ENCODE measurements at places on chromosomes 7 and 10.
A peak's percentile ranks its signal among the peaks of the same experiment; 100 is the strongest.

- DNase-seq = no peak
Observed at GRCh38 chr7:140494867-140495266, 15.6 kb upstream of the MKRN1 start.

DNA sequence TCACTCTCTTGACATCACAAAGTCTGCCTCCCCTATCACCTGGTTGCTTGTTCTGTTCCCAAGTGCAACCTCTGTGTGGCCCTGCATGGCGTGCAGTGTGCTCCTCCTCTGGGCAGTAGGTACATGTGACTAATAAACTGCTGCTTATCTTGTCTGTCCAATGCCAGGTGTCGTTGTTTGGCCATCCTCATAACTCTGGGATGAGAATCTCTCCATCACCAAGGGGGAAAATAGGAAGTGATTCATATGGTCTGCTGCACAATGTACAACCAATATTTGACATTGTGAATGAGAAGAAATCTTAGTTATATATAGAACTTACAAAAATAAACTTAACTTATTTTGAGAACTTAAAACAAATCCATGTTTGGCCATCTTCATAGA lies 135.2 kb downstream of the INHBA start:
- no peak for DNase-seq

DNA sequence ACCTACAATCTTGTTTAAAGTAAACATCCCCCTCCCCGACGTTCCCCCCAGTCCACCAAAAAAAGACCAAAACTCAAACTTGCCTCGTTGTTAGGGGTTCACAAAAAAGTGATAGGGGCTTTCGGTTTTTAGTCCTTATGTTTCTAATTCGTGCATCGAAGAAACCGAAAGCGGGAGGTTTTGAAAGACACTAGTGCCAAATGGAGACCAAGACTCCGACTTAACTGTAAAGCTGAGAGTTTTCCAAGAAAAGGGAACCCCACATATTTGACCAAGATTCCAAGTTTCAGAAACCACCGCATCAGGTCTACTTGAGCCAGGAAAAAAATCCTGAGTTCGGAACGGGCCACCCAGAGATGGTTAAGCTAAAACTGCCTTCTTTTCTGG lies 534 bp downstream of the PSMA2 start:
- no peak for DNase-seq

- DNase-seq = no peak
Observed at GRCh38 chr7:133754708-133755107, 372.4 kb upstream of the LRGUK start.

GRCh38 chr7:136741941-136742340 lies 126.5 kb upstream of the CHRM2 start:
- DNase-seq = no peak

- DNase-seq = no peak
Observed at GRCh38 chr7:79285756-79286155, 167.7 kb downstream of the MAGI2 start.

DNA sequence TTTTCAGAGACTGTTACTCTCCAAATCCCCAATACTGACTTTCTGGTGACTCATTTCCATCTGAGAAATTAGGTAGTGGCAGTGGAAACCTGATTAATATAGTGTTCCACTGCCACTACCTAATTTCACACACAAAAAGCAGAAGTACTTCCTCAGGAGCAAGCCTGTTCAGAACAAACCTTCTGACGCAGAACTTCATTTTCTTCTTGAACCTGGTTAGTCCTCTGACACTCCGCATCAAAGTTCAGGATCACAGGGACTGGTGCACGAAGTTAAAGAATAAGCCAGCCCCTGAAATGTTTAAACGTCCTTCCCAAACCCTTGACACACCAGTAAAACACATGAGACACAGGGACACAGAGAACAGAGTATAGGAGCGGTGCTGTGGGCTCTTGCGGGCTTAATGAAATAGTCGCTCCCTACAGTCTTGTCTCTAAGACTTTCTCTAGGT lies 4.4 kb downstream of the WDR91 start:
- DNase-seq = no peak

DNA sequence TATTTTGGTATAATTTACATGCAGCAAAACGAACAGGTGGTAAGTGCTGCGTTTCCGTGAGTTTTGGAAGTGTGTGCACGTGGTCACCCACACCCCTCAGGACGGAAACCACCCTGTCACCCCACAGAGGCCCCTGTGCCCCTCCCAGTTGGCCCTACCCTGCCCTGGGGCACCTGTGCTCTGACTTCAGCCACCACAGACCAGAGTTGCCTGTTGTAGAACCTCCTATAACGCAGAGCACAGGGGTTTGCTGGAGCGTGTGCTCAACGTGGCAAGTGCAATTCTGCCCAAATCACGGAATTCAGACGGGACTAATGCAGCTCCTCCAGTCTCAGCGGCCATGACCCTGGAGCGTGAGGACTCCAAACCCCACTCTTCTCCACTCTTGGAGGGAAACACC lies 9.6 kb upstream of the CFAP46 start:
- DNase-seq = no peak

DNA sequence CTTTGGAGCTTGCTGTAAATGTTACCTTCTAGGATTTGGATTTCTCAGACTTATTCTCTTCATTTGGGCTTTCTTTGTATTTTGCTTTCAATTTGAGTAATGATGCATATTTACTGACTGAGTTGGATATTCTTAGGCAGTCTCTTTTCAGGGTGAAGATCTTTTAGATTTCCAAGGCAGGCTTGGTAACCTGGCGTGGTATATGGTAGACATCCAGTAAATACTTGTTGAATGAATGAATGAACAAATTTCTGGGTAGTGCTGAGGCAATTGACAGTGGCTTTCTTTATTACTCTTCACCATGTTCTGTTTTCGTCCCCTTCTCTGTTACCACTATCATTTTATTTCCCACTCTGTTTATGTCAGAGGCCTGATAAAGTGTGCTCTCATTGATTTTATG lies 27.1 kb downstream of the BBS9 start:
- no peak for DNase-seq

DNA sequence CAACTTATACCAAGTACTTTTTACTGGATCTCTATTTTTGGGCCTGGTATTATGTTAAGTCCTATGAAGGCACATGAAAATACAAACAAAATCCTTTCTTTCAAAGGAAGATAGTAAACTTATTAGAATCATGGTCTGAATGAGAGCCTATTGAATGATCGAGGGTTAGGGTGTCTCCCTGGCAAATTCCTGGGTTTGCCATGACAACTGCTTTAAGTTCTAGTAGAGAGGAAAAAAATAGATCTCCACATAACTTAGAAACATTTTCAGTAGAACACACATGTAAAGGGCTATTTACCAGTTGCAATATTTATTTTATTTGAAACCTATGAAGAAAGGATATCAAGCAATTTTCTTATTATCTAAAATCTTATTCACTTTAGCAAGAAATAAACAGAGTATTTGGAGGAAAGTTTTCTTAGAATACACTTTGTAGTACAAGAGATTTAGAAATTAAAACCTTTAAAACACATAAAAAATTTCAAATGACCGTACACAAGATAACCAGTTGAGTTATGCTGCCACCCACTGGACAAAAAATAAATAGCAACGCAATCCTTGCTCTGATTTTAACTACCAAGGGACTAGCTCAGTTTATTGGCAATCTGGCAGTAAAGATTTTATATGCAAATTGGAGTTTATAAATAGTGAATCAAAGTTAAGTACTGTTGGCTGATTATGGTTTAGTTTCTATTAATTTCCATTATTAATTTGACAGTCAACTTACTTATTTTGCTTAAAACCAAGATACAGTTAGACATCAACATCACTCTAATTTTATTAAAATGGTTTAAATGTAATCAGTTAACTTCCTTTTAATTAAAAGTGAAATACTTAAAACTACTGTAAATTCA lies 33.9 kb downstream of the CACUL1 start:
- no peak for DNase-seq

GRCh38 chr10:112960151-112960681 lies 10.2 kb downstream of the TCF7L2 start:
- no peak for DNase-seq

DNA sequence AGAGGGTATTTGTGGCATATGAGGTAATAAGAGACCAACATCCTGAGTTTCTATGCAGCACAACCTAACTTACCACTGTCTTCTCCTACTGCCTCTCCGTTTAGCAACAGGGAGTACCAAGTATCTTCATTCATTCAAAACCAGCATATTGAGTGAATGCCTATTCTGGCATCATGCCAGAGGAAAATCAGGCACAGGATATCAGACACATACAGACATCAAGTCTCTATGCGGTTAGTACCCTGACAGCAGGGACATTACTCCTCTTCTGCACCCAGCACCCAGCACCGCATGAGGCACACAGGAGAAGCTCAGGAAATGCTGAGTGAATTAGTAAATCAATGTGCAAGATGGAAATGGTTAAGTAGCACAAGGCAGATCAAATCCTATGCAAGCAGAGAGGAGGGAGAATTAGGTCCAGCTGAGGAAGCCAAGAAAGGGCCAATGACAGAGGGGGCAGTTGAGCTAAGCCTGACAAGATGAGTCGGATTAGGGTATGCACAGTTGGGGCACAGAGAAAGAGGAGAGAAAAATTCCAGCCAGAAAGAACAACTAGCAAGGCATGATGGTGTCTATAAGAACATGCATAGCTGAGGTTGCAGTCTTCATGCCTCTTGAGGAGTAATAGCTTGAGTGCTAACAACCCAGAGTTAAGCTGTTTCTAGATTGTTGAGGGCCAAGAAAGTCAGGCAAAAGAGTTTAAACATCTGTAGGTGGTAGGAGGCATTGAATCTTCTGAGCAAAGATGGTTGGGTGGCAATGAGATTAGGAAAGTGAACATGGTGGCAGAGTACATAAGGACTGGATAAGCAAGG lies 146.0 kb downstream of the PLXNA4 start:
- DNase-seq = no peak

GRCh38 chr10:79420974-79421688 lies 24.3 kb downstream of the ZCCHC24 start:
- DNase-seq = no peak

- no peak for DNase-seq
Observed at GRCh38 chr10:113867904-113868303, 13.4 kb downstream of the NHLRC2 start.

- DNase-seq = peak; percentile 84
Observed at GRCh38 chr7:112743811-112744210, 46.4 kb downstream of the TMEM168 start.

DNA sequence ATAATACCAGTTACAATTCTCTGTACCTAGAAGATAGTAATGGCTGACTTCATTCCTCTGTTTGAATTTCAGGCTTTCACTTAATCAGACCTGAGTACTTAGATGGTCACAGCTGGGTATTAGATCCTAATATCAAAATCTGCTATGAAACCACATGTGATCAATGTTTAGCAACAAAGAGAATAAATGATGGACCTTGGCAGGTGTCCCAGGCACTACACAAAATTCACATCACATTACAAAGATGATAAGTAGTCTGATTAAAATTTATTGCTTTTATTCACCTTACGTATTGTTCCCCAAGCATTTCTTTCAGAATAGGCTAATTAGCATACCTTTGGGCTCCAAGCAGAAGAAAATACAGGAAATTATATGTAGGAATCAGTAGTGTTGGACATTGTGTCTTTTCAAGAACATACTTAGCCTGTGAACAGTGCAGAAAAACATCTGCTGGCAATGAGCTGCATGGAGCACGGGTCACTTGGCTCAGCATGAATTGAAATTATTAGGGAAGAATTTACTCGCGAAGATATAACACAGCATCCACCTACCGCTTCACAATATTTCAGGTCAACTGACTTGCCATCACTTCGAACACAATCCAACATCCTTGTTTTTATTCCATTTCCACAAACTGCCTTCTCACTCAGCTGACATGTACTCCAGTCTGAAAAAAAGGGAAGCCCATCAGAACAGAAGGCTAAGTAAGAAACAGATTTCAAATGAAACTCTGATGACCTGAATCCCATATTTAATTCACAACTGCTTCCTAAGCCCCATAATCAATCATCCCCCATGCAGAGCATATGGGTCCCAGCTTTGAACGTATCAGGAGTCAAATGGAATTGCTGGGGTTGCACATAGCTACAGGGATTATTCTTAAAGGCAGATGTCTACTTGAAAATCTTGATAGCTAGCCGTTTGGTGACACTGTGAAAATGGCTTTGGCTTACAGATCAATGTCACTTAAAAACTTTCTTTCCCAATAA lies 421.0 kb downstream of the THSD7A start:
- peak; percentile 79 for DNase-seq

- DNase-seq = peak; percentile 37
Observed at GRCh38 chr7:152975076-152975475, 215.5 kb downstream of the ACTR3B start.

GRCh38 chr10:132115732-132116131 lies 50.0 kb downstream of the JAKMIP3 start:
- DNase-seq = no peak

GRCh38 chr10:13239923-13240322 lies 5.7 kb upstream of the UCMA start:
- DNase-seq = no peak

DNA sequence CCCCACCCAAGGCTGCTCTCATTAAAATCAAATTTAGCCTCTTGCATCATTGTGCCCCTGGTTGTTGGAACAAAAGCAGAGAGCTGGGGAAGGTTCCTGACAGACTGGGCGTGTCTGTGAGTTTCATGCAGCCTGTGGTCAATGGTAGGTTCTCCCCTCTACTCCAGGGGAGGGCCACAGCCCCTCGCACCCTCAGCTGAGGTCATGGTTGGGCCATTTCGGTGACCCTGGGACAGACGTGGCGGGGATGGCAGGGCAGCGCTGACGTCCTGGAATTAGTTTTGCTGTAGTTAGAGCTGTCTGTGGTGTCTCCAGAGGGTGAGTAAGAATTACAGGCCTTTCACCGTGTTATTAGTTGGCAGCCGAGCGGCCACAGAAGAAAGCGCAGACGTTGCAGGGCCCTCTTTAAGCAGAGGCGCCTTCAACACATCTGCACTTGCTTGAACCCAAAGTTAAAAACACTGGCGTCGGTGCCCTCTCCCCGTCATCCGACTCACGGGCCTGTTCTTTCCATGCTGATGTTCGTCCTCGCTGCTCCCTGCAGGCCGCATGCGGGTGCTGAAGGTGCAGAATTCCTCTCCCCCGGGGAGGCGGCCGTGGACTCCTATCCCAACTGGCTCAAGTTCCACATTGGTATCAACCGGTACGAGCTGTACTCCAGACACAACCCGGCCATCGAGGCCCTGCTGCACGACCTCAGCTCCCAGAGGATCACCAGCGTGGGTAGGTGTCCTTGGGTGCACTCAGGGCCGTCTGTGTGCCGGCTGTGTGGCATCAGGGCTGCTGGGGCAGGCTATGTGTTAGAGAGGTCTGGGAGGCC lies 2.8 kb downstream of the FAM20C start:
- no peak for DNase-seq

GRCh38 chr10:21369697-21370096 lies 155.8 kb downstream of the SKIDA1 start:
- DNase-seq = no peak

- DNase-seq = no peak
Observed at GRCh38 chr10:35400595-35401268, 64.4 kb downstream of the CCNY start.

Data from NCI-H524 treated with DMSO at 0.1 percent for 48 hours (cell line).